Activated CD4-positive, alpha-beta T cell treated with anti-CD3 and anti-CD28 coated beads, Interleukin-2, amount 10 ng/mL, durations not matched to agents 7 days and 5 days (primary cell): ENCODE measurements at places on chromosomes 12 and 14. TPM values are rescaled to one million over a fixed set of nuclear protein-coding genes. Genes with fewer than 3 reads are reported as not detected.

GRCh38 chr14:50530794-50531365, 1.5 kb downstream of the MAP4K5 start:
- DNase-seq: no peak
- H3K27me3 ChIP-seq: peaks cover 4% of the 10 kb centered on the region
- peaks cover 14% of the 10 kb centered on the region for H3K36me3 ChIP-seq
- H3K4me3 ChIP-seq: peak overlapping the region; percentile 91
- H3K4me1 ChIP-seq: peaks cover 42% of the 10 kb centered on the region

DNA sequence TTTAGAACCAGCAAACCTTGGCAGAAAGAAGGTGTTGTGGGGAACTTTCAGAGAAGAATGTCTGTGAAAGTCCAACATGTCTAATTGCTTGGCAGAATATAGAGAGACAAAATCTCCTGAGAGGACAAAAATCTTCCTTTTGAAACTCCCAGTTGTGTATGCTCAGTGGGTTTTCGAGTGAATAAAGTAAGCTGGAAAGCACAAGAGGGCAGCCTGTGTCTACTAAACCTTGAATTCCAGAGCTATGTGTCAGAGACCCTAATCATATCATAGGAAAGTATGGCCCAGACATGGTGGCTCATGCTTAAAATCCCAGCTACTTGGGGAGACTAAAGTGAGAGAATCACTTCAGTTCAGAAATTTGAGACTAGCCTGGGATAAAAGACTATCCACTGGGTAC, 661.2 kb downstream of the SLC16A7 start:
- no peak for DNase-seq
- no peak overlapping the region for H3K4me3 ChIP-seq
- H3K27me3 ChIP-seq: no peaks in the 10 kb centered on the region
- H3K4me1 ChIP-seq: no peaks in the 10 kb centered on the region
- H3K27ac ChIP-seq: no peak overlapping the region

DNA sequence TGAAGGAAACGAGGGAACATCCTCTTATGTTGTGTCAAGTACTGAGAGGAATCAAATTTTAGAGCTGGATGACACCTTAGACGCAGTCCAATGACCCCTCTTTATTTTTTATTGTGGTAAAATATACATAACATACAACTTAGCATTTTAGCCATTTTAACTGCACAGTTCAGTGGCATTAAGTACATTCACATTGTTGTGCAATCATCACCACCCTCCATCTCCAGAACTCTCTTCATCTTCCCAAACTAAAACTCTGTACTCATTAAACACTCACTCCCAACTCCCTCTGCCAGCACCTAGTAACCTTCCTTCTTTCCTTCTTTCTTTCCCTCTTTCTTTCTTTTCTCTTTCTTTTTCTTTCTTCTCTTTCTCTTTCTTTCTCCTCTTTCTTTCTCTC, 97.2 kb upstream of the SLC24A4 start:
- no peak overlapping the region for H3K4me3 ChIP-seq
- H3K27ac ChIP-seq: no peak overlapping the region
- no peaks in the 10 kb centered on the region for H3K36me3 ChIP-seq

- no peaks in the 10 kb centered on the region for H3K27me3 ChIP-seq
- H3K4me1 ChIP-seq: peaks cover 16% of the 10 kb centered on the region
- H3K27ac ChIP-seq: no peak overlapping the region
- no peaks in the 10 kb centered on the region for H3K36me3 ChIP-seq
Observed at GRCh38 chr14:81301813-81302212, 81.1 kb upstream of the GTF2A1 start.

GRCh38 chr12:108033090-108033489, 96.0 kb upstream of the WSCD2 start:
- H3K4me1 ChIP-seq: peaks cover 2% of the 10 kb centered on the region
- H3K27me3 ChIP-seq: peaks cover 6% of the 10 kb centered on the region
- no peak overlapping the region for H3K4me3 ChIP-seq

- H3K36me3 ChIP-seq: peaks cover 40% of the 10 kb centered on the region
- H3K4me3 ChIP-seq: no peak overlapping the region
- H3K27me3 ChIP-seq: no peaks in the 10 kb centered on the region
- peaks cover 49% of the 10 kb centered on the region for H3K4me1 ChIP-seq
- H3K27ac ChIP-seq: peak overlapping the region; percentile 27
- DNase-seq: no peak
Observed at GRCh38 chr14:61557262-61557661, 138.1 kb upstream of the HIF1A start.

DNA sequence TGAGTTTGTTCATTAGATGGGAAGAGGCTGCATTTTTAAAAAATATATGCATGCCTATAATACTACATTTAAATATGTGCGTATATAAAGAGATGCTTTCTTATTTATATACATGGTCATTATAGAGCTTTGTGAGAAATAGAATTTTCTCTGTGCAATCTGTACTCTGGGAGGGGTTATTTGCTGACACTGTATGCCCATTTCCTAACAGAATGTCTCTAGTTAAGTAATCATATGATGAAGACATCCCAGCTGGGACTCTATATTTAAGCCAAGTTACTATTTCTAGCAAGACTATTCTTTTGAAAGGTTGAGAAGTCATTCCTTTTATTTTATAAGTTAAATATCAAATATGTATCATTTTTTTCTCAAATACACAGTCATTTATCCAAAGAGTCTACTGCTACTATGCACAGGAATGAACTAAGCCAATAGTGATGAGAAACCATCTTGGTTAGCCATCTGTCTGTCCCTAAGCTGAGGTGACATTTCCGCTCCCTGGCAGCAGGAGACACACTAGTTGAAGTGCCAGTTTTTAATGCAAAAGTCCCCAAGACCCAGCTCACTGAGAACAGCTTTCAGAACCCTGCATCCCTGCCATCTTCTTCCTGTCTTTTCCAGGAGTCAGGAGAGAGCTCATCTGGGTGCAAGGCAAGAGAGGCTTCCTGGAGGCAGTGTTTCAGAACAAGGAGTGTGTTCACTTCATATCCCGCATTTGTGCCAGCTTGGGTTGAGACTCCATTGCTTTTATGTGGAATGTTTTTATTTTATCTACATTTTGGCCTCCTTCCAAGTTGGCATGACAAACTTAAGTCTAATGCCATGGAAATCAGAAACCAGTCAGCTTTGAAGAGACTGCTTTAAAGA, 69.5 kb downstream of the TMEM132C start:
- no peaks in the 10 kb centered on the region for H3K27me3 ChIP-seq
- H3K4me1 ChIP-seq: no peaks in the 10 kb centered on the region
- no peaks in the 10 kb centered on the region for H3K36me3 ChIP-seq
- H3K4me3 ChIP-seq: no peak overlapping the region
- H3K27ac ChIP-seq: no peak overlapping the region

DNA sequence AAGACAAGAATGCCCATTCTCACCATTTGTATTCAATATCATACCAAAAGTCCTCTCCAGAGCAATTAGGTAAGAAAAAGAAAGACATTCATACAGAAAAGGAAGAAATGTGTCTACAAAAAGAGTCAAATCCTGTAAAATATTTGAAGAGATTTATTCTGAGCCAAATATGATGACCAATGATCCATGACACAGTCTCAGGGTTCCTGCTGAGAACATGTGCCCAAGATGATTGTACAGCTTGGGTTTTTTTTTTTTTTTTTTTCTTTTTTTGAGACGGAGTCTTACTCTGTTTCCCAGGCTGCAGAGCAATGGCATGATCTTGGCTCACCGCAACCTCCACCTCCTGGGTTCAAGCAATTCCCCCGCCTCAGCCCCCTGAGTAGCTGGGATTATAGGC, 296.2 kb downstream of the C12orf75 start:
- H3K36me3 ChIP-seq: no peaks in the 10 kb centered on the region
- H3K4me3 ChIP-seq: no peak overlapping the region
- H3K27me3 ChIP-seq: no peaks in the 10 kb centered on the region
- H3K27ac ChIP-seq: no peak overlapping the region

DNA sequence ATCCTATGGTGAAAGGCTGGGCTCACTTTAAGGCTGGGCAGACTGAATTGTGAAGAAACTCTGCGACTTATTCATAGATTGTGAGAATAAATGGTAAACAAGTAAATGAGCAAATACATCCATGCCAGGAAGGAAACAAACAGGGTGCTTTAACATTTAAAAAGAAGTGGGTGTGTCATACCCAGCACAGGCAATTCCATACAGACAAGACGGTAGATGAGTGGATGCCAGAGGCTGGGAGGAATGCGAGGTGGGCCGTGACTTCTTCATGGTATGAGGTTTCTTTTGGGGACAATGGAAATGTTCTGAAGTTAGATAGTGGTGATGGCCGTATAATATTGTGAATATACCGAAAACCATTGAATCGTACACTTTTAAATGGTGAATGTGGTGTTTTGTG, 49.8 kb upstream of the CDKN3 start:
- no peak for DNase-seq
- no peaks in the 10 kb centered on the region for H3K36me3 ChIP-seq
- no peaks in the 10 kb centered on the region for H3K4me1 ChIP-seq

DNA sequence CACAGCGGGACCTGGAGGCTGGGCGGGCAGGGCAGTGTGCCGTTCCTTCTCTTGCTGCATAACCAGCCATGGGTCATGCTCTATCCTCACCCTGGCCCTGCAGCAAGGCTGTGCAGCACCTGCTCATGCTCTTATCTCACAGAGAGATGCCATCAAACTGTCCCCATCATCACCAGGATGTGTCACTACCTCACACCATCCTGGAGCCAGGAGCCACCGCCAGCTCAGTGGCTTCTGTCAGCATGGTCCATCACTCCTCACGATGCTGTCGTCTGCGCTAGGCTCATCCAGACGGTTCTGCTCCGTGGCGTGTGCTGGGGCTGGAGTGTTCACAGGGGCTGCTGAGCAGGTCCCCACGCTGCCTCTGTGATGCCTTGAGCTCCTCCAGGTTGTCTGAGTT, 77.2 kb upstream of the DYNC1H1 start:
- no peak overlapping the region for H3K4me3 ChIP-seq
- no peaks in the 10 kb centered on the region for H3K4me1 ChIP-seq
- H3K27ac ChIP-seq: no peak overlapping the region

- no peaks in the 10 kb centered on the region for H3K36me3 ChIP-seq
- H3K4me1 ChIP-seq: peaks cover 10% of the 10 kb centered on the region
- peak; percentile 40 for DNase-seq
- H3K4me3 ChIP-seq: peak overlapping the region; percentile 54
- H3K27me3 ChIP-seq: peaks cover 4% of the 10 kb centered on the region
- peak overlapping the region; percentile 78 for H3K27ac ChIP-seq
Observed at GRCh38 chr12:1811281-1811947, 9.0 kb upstream of the LRTM2 start.

DNA sequence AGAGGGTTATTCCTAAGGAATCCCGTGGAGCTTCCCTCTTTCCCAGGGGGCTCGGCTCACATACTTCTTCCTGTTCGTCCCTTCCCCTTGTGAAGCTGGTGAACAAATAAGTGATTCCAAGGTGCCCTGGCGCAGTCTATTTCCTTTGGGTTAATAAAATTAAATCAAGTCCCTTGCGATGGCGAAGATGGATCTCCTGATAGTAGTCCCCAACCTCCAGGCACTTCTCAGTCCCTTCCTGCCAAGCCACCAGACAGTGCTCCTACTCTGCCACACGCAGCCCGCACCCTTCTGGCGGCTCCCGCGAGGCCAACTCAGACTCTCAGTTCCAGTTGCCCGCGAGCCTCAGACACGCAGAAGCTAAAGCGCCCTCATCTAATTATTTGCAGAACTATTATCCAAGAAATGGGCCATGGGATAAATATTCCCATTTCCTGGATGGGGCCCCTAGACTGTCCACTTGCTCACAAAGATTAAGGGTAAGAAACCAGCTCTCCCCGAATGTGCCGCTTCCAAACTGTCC, 2.4 kb upstream of the SIX6 start:
- peaks cover 9% of the 10 kb centered on the region for H3K4me1 ChIP-seq
- no peaks in the 10 kb centered on the region for H3K36me3 ChIP-seq
- H3K27ac ChIP-seq: peak overlapping the region; percentile 41
- DNase-seq: no peak

- peak overlapping the region; percentile 78 for H3K27ac ChIP-seq
- H3K36me3 ChIP-seq: no peaks in the 10 kb centered on the region
- peak overlapping the region; percentile 87 for H3K4me3 ChIP-seq
- DNase-seq: peak; percentile 58
Observed at GRCh38 chr12:55743406-55744339, 751 bp downstream of the GDF11 start.

Gene KRT85
- total RNA-seq: not detected

Gene KRT6C
- total RNA-seq: not detected

Gene P3H3
- 0.40 TPM for total RNA-seq

Gene TAPBPL
- 45.8 TPM for total RNA-seq

Gene GCH1
- 54.8 TPM for total RNA-seq

Gene ACRBP
- 1.6 TPM for total RNA-seq

Gene OVCH1
- total RNA-seq: not detected

Gene ARPC3
- total RNA-seq: 390 TPM
